ENCODE measurements at places on chromosomes 1 and 21.

DNA sequence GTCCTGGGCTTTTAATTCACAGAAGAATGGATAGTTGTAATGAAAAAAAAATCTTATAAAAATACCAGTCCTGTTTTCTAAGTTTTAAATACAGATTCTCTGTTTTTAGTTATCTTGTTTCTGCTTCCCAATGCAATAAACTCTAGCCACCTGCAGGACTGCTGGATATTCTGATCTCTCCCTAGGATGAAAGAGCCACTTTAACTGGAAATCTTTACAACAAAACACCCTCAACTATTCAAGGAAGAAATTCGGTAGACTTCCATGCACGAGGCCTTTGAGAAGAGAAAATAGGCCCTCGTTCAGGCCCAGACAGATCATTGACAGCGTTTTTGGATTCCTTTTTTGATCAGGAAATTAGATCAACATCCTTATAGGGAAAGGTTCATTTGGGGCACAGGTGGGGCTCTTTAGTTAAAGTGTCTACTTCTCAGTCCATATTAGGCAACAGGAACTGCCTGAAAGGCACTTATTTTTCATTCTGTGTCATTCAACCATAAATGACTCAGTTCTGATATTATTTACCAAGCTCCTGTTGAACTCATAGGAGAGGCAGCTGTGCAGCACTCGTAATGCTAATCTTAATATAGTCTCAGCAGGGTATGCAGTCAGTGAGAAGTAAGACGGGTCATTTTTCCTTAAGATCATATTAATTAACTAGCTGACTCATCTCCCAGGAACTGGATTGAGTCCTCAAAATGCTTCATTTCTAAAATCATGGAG, 71.1 kb upstream of the ERRFI1 start:
- DNase-seq, result peak; percentile 74

- DNase-seq, result no peak
These were observed 1.3 kb downstream of the SLC9C2 start for GRCh38 chr1:173601588-173601987.

- no peak for DNase-seq
These were observed 52.5 kb upstream of the PRMT6 start for GRCh38 chr1:107003972-107004371.

GRCh38 chr1:86339014-86339812, 56.9 kb downstream of the ODF2L start:
- DNase-seq, result no peak

DNA sequence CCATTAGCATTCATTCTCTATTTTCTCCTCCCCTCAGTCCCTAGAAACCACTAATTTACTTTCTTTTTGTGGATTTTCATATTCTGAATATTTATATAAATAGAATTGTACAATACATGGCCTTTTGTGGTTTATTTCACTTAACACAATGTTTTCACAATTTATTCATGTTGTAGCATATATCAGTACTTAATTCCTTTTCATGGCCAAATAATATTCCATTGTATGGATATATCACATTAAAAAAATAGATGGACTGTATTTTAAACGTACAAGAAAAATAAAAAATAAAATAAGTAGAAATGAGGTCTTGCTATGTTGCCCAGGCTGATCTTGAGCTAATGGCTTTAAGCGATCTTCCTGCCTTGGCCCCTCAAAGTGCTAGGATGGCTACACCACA, 25.0 kb downstream of the SCP2 start:
- DNase-seq, result no peak

- no peak for DNase-seq
These were observed at the start of gene ARHGEF2 for GRCh38 chr1:155978325-155978972. Gene ARHGEF2 (minus strand): TSS chr1:155978547. CDS start chr1:155978427, 120 bp downstream.

DNA sequence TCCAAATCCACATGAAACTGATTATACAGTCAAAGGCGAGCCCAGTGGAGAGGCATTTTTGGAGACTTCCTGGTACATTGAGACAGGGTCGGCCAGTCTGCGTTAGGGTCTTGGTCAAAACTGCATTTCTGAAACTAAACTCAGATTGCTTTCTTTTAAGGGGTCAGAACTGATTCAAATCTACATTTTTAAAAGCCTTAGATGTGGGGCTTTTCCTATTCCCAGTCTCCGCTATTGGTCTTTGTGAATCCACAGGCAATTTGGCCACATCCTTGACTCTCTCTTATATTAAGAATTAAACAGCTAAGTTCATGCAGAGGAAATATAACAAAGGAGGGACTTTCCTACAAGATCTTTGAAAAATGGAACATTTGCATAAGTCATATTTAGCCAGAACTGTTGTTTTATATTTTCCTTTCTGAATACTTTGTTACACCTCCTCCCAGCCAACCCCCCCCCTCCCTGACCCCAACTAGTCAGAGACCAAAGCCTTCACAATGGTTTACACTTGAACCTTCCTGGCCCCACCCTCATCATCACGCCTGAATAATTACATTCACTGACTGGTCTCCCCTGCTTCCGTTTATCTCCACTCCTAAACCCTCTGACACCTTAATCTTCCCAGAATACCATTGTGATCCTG, 30.9 kb downstream of the SELL start:
- no peak for DNase-seq

- DNase-seq, result peak; percentile 71
These were observed 33.3 kb downstream of the RCC2 start for GRCh38 chr1:17405898-17406759.

DNA sequence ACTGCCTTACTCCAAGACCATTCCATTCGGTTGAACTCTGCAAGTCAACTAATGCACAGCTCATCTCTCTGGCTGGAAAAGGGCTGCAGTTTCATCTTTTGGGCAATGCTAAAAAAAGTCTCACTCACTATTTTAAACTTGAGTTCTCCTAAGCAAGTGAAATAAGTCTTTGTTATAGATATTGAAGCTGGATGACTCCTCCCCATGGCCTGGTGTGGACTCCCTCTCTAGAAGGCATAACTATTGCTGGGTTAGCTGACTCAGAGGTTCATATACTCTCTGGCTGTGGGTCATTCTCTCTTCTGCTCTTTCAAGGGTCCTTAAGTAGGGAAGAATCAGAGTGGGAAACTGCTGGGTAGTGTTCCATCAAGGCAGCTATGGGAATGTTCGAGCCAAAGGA, 88.0 kb downstream of the XCL2 start:
- no peak for DNase-seq

- DNase-seq, result no peak
These were observed 23.6 kb upstream of the ATP5PO start for GRCh38 chr21:33939226-33939625.

GRCh38 chr1:48233666-48234485, 11.4 kb downstream of the SLC5A9 start:
- no peak for DNase-seq

GRCh38 chr1:16187748-16188401, 24.6 kb downstream of the ARHGEF19 start:
- peak; percentile 52 for DNase-seq

DNA sequence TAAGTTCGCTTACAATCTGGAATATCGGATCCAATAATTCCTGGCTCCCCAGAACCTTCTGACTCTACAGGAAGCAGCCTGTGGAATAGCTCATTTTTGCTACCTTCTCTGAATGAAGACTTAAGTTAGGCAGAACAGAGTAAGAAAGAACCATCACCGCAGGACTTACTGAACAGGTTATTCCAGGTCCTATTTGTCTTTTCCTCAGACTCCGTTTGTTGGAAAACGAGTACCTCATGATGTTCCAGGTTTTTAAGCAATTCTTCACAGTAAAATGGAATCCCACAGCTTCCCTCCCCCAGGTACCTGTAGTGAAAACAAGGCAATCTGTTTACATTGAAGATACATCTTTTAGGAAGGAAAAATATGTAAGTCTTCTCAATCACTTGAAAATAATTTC, 59.8 kb downstream of the ADCY10 start:
- no peak for DNase-seq

DNA sequence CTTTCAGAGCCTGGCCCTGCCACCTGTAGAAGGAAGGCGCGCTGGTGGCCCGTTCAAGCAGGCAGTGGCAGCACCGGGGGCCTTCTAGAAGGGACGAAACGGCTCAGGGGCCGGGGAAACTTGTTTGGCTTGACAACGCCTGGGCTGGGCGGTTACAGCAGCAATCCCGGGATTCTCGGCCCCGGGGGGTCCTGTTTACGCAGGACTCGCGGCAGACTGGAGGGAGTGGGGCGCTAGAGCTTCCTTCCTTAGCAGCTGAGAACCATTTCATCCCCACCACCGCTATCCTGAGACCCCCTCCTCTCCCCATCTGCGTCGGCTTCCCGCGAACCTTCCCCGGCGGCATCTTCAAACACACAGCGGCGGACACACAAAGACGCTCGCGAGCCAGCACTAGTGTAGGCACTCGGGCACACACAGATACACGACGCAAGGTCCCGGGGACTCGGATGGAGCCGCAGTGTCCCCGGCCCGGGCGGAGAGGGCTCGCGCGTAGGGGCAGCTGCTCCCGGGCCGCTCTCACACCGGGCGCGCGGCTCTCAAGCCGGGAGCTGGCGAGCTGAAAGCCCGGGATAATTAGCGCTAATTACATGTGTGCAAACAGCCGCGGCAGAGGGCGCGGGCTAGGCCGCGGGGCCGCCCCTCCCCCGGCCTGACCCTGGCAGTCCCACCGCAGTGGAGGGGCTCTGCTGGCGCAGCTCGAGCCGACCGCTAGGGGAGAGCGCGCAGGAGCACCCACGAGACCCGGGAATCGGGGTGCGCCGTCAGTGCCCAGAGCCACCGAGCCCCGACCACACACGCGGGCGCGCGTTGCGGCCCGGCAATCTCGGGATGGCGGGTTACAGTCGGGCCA, 271.4 kb downstream of the FOXD2 start:
- no peak for DNase-seq

DNA sequence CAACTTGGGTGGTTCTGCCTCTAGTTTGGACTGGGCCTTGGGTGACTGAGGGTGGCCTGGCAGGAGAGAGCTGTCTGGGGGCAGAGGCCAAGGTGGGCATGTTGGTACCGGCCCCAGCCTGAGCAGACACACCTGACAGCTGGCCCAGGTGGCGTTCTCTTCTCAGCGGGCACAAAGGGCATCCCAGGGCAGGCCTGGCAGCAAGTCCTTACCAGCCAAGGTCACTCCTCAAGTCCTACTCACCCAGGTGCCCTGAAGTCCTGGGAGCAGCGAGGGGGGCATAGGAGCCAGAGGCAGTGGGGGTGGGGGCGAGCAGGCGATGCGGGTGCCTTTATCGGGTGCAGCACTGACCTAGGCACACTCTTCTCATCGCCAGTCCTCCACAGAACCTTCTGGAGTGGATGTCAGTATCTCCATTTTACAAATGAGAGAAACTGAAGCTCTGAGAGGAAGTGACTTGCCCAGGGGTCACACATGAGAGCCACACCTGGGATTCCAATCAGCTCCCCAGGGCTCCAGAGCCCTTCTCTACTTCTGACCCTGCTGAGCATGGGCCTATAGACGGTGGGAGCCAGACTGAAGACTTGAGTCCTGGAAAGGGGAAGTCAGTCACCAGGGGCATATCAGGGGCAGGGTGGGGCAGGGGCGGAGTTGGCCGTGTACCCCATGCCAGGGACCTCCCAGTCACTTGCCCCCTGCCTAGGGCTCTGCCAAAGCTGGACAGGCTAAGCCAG, 587 bp upstream of the SLC25A34 start:
- DNase-seq, result no peak

GRCh38 chr1:227038401-227038800, 98.3 kb downstream of the COQ8A start:
- no peak for DNase-seq

- no peak for DNase-seq
These were observed 55.4 kb downstream of the SPEN start for GRCh38 chr1:15902882-15903281.

- no peak for DNase-seq
These were observed 50.0 kb downstream of the CD46 start for GRCh38 chr1:207801819-207802218.

GRCh38 chr1:84467298-84467697, 11.8 kb upstream of the RPF1 start:
- DNase-seq, result no peak

DNA sequence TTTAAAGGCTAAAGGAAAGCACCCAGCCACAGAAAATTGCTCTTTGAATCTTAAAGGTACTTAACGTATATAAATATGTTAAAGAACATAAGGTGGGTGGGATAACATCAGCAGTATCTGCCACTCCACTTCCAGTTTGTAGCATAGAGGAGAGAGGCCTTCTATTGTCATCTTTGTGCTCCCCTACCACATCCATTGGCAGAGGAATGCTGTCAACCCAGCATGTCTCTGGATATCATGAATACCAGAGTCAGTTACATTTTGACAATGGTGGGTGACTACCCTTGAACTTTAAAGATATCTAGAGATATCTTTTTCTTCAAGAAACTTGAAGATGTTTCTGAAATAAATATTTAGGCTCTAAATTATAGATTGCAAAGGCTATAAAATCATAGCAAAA, 283.2 kb upstream of the LRRC7 start:
- no peak for DNase-seq

- DNase-seq, result no peak
These were observed 732.3 kb downstream of the NCAM2 start for GRCh38 chr21:21730512-21730911.

DNA sequence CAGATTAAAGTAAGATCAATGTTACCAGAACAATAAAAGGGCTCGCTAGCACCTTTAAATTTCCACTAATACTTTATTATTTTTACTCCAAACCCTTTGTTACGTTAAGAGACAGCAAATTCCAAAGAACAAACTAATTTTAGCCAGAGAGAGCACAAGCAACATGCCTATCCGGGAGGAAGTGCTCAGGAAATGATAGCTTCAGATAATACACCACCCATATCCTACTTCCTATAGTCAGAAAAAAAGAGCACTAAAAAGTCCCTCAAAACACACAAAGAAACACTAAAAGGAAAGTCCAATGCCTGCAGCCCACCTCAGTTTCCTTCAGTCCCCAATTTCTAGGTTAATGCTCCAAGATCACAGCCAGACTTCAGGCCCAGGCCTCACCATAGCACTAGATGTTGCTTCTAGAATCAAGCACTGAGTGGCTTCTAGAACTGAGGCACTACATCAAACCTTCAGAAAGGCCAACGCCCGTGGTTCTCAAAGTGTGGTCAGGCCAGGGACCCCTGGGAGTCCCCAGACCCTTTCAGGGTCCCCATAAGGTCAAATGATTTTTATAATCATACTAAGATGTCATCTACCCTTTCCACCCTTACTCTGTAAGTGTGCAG, 142.6 kb downstream of the PSMG1 start:
- no peak for DNase-seq

GRCh38 chr1:178642282-178642681, 82.8 kb upstream of the RALGPS2 start:
- DNase-seq, result no peak

- no peak for DNase-seq
These were observed 589.7 kb downstream of the DPYD start for GRCh38 chr1:97331165-97331564.
